Activated CD8-positive, alpha-beta memory T cell treated with anti-CD3 and anti-CD28 coated beads for 1 hour (primary cell): ENCODE measurements at places on chromosomes 5 and 9.

GRCh38 chr5:117794847-117795246 lies 1193.5 kb downstream of the DTWD2 start:
- no peak for DNase-seq

GRCh38 chr5:1793301-1793740 lies 6.3 kb downstream of the MRPL36 start:
- DNase-seq: no peak

GRCh38 chr5:134543820-134544614 lies 18.5 kb downstream of the JADE2 start:
- peak; percentile 8 for DNase-seq

GRCh38 chr5:39143151-39143860 lies 69.1 kb upstream of the RICTOR start:
- no peak for DNase-seq

DNA sequence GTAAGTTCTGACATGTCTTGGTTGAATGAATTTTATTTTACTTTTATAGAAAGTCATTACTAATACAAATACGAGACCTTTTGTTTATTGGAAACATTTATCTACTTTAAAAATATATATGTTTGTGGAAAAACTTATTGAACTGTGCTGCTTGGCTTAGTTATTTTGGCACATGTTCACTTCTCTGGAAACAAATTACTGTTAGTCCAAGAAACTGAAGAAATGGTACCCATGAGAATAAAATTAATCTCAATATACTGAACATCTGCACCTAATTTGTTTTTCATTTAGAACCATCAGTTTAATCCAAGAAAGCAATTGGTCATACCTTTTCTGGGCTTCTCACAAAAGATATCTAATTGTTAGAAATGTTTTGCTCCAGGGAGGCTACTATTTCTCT lies 32.2 kb downstream of the INVS start:
- DNase-seq: no peak

DNA sequence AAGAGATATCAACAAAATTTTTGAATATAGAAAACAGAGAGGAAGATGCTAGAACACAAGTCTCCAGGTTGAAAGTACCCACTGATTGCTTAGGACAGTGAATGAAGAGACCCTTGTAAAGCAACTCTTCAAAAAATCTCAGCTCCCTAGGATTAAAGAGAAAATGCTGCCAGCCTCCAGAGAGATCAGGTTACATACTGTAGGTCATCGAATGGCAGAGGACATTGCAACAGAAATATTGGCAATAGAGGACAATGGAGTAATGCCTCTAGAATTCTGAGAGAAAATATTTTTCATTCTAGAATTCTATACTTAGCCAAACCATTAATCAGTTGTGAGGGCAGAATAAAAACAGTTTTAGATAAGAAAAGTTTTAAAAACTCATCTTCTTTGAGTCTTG lies 43.1 kb upstream of the ELL2 start:
- no peak for DNase-seq

DNA sequence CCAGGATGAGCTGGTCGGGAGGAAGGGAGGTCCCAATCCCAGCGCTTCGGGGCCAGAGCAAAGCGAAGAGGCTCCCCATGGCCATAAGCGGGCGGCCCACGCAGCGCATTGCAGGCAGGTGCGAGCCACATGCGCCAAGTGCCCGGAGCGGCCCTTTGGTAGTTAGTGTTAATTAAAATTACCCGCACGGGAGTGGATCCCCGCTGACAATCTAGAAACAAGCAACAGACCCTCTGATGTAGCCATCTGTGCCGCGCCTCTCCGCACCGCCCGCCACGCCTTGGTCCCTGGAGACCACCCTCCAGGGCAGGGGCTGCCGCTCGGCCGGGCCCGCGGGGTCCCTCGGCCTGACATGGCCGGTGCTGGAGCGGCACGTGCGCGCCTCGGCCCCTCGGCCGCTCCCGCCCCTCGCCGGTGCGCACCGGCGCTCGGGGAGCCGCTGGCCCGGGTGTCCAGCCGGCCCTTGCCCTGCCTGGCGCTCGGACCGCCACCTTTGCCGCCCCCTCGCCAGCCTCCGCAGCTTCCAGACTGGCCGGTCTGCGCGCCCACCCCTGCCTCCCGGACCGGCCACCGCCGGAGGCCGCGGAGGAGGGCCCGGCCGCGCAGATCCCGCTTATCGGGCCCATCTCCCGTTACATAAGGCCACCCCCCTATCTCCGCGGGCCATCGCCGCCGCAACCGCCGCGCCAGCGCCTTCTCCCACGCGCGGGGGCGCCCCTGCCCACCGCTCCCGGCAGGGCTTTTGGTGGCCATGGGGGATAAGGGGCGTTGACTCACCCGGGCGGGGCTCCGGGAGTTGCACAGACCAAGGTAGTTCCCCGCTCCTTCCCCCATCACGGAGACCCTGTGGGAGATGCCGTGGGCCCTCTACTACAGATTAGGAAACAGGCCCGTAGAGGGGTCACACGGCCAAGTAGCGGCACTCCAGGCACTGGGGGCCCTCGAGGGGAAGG lies 1.9 kb upstream of the IL13 start:
- DNase-seq: peak; percentile 32

- no peak for DNase-seq
Measured at GRCh38 chr5:158914008-158915000, 185.4 kb downstream of the EBF1 start.

GRCh38 chr9:114247077-114247476 lies 75.8 kb upstream of the ORM1 start:
- no peak for DNase-seq

DNA sequence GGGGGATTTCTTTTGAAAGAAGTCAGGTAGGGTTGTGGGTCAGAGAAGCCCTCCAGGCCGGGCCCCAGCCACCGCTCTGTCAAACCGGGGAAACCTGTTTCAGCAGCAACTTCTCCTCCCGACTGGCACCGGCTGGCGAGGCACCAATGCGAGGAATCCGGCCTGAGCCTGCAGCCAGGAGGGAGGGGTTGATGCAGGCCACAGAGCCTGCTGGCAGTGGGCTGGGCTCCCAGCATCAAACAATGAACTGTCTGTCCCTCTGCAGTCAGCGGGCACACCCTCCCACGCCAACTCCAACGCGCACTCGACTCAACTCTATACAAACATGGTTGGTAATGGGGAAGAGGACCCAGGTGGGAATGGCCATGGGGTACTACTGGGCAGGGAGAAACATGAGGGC lies 12.1 kb downstream of the PCDH1 start:
- no peak for DNase-seq

DNA sequence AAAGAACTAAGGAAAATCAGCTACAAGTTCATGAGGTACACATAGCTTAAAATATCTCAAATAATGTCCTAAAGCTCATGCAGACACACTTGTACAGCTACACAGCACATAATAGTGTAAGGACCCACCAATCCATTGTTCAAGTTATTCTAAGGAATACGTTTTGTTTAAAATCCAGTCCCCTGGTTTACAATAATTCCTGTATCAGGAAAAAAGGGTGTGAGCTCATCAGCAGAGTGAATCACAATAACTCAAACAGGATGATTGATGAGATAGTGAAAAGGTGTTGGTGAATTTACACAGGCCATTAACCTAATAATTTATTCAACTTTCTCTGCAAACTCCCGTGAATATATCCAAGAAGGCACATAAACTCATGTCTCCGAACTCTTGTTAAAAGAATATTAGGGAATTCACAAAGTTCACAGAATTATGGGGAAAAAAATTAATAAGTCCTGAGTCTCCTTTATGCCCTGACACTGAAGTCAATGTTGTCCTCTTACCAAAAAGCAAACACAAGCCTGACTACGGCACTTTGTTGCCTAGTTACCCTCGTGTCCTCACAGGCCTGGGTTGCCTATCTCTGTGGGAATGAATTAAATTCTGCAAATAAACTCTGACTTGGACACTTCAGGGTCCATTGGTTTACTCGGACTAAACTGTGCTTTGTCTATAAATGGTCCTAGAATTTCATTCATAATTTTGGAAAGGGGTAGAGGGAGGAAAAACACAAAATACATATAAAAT lies 142.8 kb upstream of the PDE4D start:
- no peak for DNase-seq

DNA sequence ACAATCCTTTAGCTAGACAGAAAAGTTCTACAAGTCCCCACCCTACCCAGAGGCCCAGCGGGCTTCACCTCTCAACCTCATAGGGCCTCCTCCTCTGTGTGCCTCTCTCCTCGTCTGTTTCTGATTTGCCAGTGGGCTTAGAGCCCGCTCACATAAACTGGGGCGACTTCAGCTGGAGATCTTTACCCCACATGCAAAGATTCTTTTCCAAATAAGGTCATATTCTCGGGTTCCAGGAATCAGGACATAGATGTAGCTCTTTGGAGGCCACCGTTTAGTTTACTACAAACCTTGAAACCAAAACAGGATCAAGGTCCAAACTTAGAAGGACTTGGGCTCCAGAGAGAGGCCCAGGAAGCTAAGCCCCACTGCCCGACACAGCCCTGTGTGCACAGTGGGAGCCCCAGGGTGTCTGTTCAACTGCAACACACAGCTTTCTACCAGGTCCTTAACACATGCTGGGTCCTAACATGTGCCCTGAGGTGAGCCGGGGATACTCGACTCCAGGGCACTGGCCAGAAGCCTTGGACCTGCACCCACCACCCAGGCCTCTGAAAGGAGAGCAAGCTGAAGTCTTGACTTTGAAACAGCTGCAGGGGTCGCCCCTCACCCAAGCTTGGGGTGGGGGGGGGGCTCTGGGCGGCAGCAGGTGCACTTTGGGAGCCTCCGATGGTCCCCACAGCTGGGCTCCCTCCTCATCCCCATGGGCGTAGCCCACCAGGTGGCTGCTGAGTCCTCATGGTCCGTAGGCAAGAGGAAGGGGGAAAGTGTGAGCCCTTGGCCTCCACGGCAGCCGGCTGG lies 26.8 kb upstream of the SLC12A7 start:
- no peak for DNase-seq

DNA sequence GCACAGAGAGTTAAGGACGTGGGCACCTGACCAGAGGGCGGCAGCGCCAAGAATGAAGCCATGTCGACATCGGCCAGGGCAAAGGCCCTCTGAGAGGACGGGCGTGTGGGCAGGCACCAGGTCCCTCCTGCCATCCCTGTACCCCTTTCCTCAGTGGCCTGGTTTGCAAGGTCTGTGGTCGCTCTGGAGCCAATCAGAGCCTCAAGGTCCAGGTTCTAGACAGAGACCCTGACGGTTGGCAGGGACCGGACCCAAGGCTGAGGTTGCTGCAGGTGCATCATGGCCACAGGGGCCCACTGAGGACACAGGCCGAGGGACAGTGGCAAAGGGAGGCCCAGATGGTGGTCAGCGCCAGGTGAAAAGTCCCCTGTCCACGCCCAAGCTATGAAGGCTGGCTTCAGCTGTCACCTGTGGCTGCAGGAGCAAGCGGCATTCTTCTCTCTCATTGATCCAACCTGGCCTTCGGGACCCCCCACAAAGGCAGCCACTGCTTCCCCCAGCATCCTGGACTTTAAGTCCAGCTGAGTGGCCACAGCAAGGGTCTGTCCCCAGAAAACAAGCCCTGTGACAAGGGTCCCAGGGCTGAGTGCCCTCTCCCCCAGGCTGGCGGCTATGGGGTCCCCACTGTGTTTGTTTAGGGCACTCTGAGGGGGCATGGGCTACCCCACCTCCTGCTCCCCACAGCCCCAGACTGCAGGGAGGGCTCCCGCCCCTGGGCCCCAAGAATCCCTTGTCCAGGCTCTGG lies 48.9 kb downstream of the VAV2 start:
- no peak for DNase-seq

DNA sequence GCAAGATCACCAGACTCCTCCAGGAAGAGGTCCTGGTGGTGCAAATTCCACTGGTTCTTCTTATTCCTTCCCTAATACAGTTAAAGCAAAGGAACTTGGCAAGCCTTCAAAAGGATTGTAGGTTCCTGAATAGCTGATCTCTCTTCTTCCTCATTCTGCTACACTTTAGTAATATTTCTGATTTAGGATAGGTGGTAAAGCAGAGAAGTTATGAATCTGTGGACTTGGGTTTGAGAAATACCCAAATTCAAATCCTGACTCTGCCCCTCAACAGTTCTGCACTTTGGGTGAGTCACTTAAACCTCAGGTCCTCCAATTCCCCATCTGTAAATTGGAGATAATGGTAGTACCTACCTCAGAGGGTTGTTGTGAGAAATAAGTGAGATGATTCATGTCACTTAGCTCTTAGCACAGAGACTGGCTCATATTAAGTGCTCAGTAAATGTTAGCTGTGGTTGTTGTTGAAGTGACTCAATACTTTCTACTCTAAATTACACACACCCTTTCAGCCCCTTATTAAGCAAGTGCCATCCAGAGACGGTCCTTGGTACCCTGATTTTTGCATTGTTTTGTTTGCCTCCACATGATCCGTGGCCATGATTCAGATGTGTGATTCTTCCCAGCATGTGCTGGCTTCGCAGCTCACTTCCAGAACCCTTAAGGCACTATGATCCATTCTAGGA lies 5.2 kb downstream of the SH3RF2 start:
- DNase-seq: no peak

- no peak for DNase-seq
Measured at GRCh38 chr5:90590-91547, 1.1 kb upstream of the PLEKHG4B start.

- DNase-seq: no peak
Measured at GRCh38 chr5:26690511-26690910, 347.9 kb downstream of the CDH9 start.

DNA sequence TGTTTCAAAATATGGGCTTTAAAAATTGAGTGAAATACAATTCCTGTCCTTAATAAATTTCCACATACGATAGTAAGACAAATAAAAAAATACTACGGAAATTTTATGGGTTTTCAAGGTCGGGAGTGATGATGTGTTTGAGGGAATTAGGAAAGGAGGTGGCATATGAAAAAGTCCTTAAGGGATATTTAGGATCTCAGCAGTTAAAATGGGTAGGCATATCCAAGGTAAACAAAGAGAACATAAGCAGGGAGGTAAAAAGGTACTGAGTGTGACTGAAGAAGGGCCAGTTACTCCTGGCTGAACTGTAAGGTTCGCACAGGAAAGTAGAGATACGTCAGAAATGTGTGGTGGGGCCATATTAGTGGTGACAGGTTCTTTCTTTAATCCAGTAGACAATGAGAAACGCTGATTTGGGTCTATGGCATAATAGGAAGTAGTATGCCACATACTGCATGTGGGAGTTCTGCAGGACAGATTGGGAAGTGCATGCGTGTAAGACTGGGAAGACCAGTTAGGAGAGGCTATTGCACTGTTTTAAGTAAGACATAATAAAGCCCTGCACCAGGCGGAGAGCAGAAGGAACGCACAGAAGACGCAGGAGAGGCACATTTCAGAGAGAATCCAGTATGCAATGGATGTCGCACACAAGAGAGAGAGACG lies 937 bp upstream of the HMGCR start:
- no peak for DNase-seq

GRCh38 chr5:35926389-35927051 lies 11.9 kb downstream of the CAPSL start:
- no peak for DNase-seq

- DNase-seq: no peak
Measured at GRCh38 chr9:17833846-17834245, 255.0 kb downstream of the SH3GL2 start.

DNA sequence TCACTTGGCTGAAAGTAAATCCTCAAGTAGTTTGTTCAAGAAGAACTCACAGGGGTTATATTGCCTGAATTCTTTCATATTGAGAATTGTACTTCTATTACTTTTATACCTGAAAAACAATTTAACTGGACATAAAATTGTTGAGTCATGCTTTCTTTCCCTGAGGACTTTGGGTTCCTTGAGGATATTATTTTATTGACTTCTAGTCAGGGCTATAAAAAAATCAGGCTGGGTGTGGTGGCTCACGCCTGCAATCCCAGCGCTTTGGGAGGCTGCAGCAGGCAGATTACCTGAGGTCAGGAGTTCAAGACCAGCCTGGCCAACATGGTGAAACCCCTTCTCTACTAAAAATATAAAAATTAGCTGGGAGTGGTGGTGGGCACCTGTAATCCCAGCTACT lies 17.9 kb upstream of the CDC42SE2 start:
- DNase-seq: no peak
